ENCODE measurements at places on chromosomes 2 and 18.

- DNase-seq, result no peak
Measured at GRCh38 chr18:33627114-33627513, 49.1 kb downstream of the ASXL3 start.

- DNase-seq, result no peak
Measured at GRCh38 chr18:34345738-34346137, 121.0 kb upstream of the NOL4 start.

GRCh38 chr2:26555246-26556133 lies 77.6 kb upstream of the OTOF start:
- no peak for DNase-seq

GRCh38 chr2:215461836-215462532 lies 26.1 kb upstream of the FN1 start:
- DNase-seq, result no peak

DNA sequence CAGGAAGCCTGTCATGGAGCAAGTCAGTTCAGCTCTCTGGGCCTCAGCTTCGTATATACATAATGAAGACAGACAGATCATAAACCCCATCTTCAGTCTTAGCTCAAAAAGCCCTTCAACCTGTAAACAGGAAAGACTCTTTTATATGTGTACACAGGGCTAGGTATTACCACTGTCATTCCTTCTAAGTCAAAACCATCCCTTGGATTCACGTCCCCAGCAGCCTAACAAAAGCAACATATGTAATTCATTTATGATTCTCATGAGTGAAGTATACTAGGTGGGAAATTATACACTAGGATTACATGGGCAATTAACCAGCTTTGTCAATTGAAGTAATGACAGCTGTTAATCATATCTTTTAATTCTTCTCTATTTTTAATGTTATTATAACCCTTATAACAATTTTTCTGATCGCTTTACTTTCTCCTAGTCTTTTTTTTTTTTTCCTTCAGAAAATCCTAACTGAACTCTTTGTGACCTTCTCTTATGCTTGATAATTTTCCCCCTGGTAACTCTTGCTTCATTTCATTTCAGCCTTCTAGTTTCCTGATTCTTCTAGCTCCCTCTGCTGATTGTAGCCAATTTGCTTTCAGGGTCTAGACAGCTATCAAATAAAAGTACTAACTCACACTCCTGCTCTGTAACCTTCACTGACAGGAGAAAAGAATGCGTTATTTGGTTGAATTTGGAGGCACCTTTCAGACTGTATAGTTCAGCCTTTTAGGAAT lies 99.7 kb downstream of the RBM43 start:
- DNase-seq, result no peak

DNA sequence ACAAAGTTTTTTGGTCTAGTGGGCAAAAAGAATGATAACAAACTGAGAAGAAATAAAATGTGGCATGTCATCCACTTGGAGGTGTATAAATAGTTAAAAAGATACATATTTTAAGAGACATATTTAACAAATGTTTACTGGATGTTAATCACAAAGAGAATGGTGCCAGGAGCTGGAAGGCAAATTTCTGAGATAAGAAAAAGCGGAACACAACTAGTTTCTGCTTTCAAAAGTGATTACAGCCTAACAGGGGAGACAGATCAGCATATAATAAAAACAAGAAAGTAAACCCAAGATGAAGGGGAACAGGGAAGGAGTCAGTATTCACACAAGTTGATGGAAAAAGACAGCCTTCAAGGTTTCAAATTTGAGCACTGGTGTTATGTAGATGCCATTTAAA lies 91.3 kb downstream of the OLA1 start:
- no peak for DNase-seq
